ENCODE measurements at places on chromosomes 6 and 20. TPM values are rescaled to one million over a fixed set of nuclear protein-coding genes. Genes with fewer than 3 reads are reported as not detected.

GRCh38 chr6:34315780-34316179 is 67.0 kb upstream of the SMIM29 start:
- no peak for DNase-seq

- no peak for DNase-seq
These were observed 46.4 kb upstream of the LAMP5 start for GRCh38 chr20:9467995-9468394.

- DNase-seq: peak; percentile 40
These were observed 971.3 kb upstream of the DEFB115 start for GRCh38 chr20:30286157-30286556.

DNA sequence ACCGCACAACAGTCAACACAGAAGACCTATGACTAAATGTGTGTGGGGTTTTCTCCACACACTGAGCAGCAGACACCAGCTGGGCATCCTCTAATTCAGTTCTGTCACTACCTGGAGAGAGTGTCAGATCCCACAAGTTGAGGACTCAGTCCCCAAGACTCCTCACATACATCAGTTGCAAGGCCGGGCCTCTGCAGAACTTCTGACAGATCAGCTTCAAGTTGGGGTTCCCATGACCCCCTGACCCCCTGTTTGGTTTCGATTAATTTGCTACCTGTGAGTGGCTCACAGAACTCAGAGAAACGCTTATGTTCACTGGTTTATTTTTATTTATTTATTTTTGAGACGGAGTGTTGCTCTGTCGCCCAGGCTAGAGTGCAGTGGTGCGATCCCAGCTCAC is 3.2 kb upstream of the NINL start:
- DNase-seq: no peak

GRCh38 chr20:48773837-48774418 is 53.9 kb downstream of the PREX1 start:
- no peak for DNase-seq

DNA sequence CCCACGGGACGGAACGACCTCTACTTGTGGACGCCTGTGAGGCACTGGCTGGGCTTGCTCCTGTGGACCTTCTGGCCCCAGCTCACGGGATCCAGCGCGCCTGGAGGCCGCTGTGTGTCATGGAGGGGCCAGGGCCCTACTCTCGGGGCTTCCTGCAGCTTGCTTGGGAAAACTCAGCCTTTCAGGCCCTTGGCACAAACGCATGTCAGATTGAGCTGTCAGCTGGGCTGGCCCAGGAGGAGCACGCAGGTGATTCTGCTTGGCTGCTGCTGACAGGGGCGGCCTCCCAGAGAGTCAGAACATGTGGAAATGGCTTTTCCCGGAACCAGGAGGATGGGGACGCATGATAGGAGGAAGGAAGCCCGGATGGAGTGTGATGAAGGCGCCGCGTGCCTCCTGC is 39.7 kb downstream of the TMEM181 start:
- no peak for DNase-seq

DNA sequence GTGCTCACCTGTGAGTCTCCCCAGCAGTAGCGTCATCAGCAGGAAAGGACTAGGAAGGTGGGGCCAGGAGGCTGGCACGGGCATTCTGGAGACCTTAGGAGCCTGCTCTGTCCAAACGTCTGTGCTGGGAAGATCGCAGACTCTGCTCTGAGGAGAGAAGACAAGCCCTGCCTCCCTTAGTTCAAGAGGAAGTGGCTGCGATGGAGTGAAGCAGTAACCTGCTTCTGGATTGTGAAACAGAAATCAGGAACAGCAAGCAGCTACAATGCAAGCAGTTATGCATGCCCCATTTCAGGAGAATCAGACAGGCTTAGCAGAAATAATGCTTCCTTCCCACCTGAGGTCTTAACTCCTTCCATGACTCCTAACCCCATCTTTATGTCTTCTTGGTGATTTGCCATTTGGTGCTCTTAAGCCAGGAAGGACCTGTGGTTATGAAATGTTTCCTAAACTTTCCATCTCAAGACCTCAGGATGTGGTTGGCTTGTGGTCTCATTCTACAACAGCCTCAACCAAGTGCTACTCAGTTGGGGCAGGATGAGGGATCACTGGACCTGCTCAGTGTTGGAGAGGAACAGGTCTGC is at the start of gene SIRPB1:
Gene SIRPB1 (minus strand): TSS at position 149 of the 584 bp plus-strand sequence. CDS start 65 bp downstream, at position 84.
- peak; percentile 62 for DNase-seq

GRCh38 chr6:44297063-44298038 is 15.8 kb downstream of the AARS2 start:
- DNase-seq: no peak

- DNase-seq: peak; percentile 10
These were observed 20.1 kb upstream of the COL10A1 start for GRCh38 chr6:116145803-116146675.

- no peak for DNase-seq
These were observed 171.7 kb downstream of the OTOR start for GRCh38 chr20:16919841-16920240.

DNA sequence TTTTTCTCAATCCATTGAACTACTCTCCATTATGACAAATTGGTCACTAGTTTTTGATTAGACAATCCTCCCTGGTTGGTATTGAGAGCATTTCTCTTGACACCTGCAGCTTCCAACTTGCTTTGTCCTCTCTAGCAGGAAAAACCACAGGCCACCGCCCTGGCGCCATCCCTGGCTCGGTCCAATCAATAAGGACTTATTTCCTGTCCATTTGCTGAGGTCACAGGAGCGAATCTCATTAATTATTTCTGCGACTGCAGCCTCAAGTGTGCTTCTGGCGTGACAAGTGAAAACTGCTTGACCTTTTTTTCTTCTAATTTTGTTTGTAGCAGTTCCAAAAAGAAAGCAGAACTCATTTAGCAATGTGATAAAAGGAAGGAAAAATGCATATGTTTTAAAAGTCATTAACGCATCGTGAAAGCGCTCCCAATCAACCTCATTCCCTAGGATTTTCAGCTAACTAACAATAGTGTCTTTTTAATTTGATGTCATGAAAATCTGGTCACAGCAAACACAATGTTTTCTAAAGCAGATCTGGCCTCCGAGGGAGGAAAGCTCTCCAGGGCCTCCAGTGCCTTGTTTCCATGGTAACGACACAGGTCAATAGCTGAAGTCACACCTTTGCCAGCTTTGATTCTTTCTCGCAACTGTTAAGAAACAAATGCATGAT is 39.0 kb upstream of the BEND3 start:
- peak; percentile 58 for DNase-seq

GRCh38 chr20:46375771-46376170 is 30.6 kb downstream of the ELMO2 start:
- DNase-seq: peak; percentile 89

DNA sequence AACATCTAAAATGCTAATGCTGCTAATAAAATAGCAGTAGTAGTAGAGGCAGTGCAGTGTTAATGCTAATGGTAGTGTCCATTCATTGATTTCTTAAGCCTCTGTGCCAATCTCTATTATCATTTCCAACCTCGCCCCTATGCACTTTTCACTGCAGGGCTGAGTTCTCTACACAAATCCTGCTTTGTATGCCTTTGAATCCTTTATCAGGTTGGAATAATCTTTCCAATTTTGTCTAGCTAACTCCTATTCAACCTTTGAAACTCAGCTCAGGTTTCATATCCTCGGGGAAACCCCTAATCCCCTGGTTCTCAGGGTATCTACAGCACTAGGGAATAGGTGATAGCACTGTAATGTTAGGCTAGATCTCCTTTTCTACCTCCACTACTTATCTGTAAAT is 284.0 kb upstream of the RUNX2 start:
- no peak for DNase-seq

GRCh38 chr6:111087106-111087835 is at the start of gene SLC16A10:
Gene SLC16A10 (plus strand): TSS chr6:111087503. CDS start chr6:111087753, 250 bp downstream.
- no peak for DNase-seq

DNA sequence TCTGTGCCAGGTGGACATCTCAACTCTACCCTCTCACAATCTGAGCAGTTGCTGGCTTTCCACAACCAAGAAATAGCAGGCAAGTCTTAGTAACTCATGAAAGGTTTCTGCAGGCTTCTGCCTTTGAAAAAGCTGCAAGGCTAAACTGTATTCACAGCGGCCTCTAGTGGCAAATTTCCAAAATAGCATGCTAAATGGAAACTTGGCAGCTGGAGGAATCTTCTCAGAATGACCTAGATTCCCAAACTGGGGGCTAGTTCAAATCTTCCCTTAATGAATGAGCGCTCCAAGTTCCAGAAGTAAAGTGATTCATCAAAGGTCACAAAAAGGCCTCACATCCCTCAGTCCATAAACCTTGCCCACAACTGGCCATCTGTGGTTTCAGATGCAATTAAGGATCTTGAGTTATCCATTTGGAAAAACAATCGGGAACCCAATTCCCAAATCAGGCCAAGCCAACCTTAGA is 11.9 kb upstream of the CPNE5 start:
- peak; percentile 89 for DNase-seq

DNA sequence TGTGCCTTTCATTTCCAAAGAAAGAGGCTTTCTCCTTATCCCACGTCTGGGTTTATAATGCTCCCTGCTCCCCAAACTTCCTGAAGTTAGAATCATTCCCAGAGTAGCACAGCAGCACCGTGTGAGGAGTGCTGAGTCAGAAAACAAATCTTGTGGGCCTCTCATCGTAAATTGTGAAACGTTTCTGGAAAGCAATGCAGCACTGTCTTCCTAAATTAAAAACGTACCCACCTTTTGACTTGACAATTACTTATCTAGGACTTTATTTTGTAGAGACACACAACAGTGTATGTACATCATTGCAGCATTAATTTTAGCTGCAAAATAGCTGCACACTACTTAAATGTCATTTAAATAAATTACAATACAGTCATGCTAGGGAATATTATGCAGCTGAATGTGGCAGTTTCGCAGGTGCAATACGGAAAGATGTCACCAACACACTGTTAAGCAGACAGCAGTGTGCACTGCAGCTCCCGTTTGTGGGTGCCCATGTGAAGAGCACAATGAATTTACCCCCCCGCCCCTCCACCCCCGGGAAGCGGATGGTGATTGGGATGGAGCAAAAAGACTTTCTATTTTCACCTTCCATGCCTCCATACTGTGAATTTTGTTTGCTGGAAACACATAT is 30.8 kb downstream of the RRBP1 start:
- no peak for DNase-seq

DNA sequence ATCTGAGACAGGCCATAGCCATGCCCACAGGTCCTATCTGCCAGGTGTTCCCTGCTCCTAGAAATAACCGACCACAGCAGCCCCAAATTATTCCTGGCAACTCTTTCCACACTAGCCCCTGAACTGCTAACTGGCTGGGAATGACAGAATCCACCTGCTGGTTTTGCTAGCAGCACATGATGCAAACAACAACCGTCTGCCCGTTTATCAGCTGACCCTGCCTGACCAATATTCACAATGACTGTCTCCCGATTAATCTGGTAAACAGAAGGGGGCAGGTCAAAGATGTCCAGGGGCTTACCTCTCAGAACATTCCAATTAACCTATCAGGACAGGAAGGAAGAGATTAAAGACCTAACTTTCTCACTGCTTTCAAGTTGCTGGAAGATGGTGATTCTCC is 101.5 kb downstream of the NRSN1 start:
- DNase-seq: no peak

GRCh38 chr6:2947445-2947844 is 23.9 kb downstream of the SERPINB6 start:
- DNase-seq: no peak

The DYNLT2 gene
- 0.35 TPM for total RNA-seq

The CTCFL gene
- not detected for total RNA-seq

The EPHA7 gene
- 0.87 TPM for total RNA-seq

The PET117 gene
- 19.0 TPM for total RNA-seq

The GTSF1L gene
- total RNA-seq: not detected

The FOXF2 gene
- total RNA-seq: 0.05 TPM

The CASS4 gene
- total RNA-seq: not detected

The HTR1E gene
- total RNA-seq: 0.15 TPM

The SFT2D1 gene
- 49.9 TPM for total RNA-seq

The STMND1 gene
- not detected for total RNA-seq

The SAPCD1 gene
- 0.69 TPM for total RNA-seq
